Stimulated activated CD4-positive, alpha-beta T cell treated with anti-CD3 and anti-CD28 coated beads, Interleukin-15, amount 100 ng/mL, for 1 hour (primary cell): ENCODE measurements at places on chromosomes 2 and 18.

GRCh38 chr2:38654528-38655381 is 11.2 kb upstream of the GALM start:
- no peak for DNase-seq

GRCh38 chr2:100041385-100041784 is 101.0 kb downstream of the AFF3 start:
- DNase-seq: no peak

DNA sequence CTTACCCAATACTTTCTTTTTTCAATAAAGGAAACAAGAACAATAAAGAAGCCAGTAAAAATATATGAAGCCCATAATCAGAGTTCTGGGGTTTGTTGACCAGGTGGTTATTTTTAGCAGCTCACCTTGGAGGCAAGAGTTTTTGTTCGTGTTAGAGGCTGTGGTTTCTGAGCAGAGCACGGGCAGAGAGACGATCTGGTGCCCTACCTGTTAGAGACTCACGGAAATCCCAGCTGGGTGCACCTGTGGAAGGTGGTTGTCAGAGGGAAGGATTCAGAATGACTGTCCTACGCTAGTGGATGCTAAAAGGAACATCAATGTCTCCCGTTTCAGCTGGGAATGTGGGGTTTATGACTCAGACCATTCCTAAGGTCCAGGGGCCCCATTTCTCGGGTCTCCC is 87.6 kb downstream of the NRP2 start:
- no peak for DNase-seq

GRCh38 chr18:68548904-68549870 is 165.7 kb downstream of the TMX3 start:
- DNase-seq: no peak

- DNase-seq: no peak
Measured at GRCh38 chr2:109382951-109383350, 230.8 kb downstream of the SEPTIN10 start.

- peak; percentile 64 for DNase-seq
Measured at GRCh38 chr2:230225486-230225885, at the start of gene SP140. Gene SP140 (plus strand): TSS chr2:230225736. CDS start chr2:230225845, 109 bp downstream.

GRCh38 chr2:147137711-147138110 is 707.1 kb upstream of the ACVR2A start:
- no peak for DNase-seq

GRCh38 chr2:112155331-112156151 is 17.4 kb downstream of the FBLN7 start:
- DNase-seq: no peak

GRCh38 chr2:212328136-212328535 is 210.5 kb downstream of the ERBB4 start:
- no peak for DNase-seq

DNA sequence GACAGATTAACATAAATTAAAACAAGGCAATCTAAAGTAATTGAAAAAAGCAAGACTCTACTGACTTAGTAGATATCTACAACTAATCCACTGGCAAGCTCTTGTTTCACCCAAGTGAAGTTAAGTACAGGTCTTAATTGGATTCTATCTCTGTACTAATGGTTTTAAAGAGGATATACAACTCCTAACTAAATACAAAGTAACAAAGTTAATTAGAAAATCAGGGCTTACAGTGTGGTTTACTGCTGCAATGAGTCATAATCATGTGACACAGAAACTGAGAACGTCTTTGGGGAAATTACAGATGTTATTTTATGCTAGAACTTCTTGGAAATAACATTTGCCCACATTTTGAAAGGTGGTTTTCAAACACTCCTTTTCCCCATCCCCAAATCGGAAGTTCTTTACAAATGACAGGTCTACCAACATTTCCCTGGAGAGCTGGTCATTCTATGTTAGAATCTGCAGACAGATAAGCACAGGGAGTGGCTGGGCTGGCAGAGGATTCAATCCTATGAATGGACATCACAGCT is 245.3 kb downstream of the STK39 start:
- no peak for DNase-seq

- no peak for DNase-seq
Measured at GRCh38 chr2:108701208-108701607, 18.1 kb upstream of the RANBP2 start.

DNA sequence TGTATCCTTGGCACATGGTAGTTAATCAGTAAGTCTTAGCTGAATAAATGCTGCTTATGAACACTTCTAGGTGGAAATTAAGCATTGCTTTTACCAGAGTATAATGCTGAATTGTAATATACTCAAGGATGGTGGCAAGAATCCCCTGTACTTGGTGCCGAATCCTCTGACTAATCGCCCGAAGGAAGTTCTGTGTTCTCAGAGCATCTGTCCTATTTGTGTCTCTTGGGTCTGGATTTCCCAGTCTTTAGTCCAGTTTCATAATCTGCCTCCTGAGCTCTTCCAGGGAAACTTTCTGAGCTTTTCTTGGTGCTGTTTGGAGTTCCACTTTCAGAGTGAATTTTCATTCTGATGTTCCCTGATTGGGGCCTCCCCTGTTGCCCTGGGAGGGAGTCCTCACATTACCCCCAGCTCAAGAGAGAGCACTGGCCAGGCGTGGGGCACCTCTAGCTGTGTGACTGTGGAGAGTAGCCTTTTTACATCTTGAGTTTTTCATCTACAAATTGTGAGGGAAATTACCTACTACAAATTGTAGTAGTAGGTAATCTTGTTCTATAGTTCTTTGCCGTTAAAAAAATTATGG is 144.9 kb downstream of the LTBP1 start:
- no peak for DNase-seq

- no peak for DNase-seq
Measured at GRCh38 chr2:64344999-64345576, 108.9 kb upstream of the LGALSL start.

GRCh38 chr18:9275890-9276289 is 58.7 kb upstream of the TWSG1 start:
- no peak for DNase-seq

GRCh38 chr18:13245481-13246000 is 27.0 kb downstream of the LDLRAD4 start:
- no peak for DNase-seq
